ENCODE measurements at places on chromosomes 13 and 19. TPM values are rescaled to one million over a fixed set of nuclear protein-coding genes. Genes with fewer than 3 reads are reported as not detected.

The FGF14 gene
- 1.4 TPM for total RNA-seq

The ZNF285 gene
- total RNA-seq = 1.6 TPM

The ITM2B gene
- total RNA-seq = 429 TPM

The LRRC63 gene
- total RNA-seq = 0.41 TPM

The PDX1 gene
- not detected for total RNA-seq

The ZNF556 gene
- not detected for total RNA-seq

The TSHZ3 gene
- 5.7 TPM for total RNA-seq

The TLE6 gene
- total RNA-seq = 0.18 TPM

The GSX1 gene
- not detected for total RNA-seq

The MOB3A gene
- total RNA-seq = 7.4 TPM

The PTH2 gene
- not detected for total RNA-seq

The PGLYRP1 gene
- not detected for total RNA-seq

The C1QTNF9B gene
- total RNA-seq = not detected

The FFAR3 gene
- total RNA-seq = not detected

The HIPK4 gene
- not detected for total RNA-seq

The ZNF296 gene
- total RNA-seq = not detected

The LILRB4 gene
- total RNA-seq = not detected

The DUS3L gene
- total RNA-seq = 82.9 TPM

The GZMM gene
- total RNA-seq = not detected

The COMMD6 gene
- 126 TPM for total RNA-seq

The CERS1 gene
- total RNA-seq = 1.1 TPM

The KLK3 gene
- not detected for total RNA-seq

The ZNF585A gene
- 9.1 TPM for total RNA-seq

The FSD1 gene
- total RNA-seq = 7.5 TPM

The ZNF613 gene
- total RNA-seq = 7.8 TPM

The ITGBL1 gene
- total RNA-seq = 301 TPM

The SLC10A2 gene
- total RNA-seq = not detected

The ATP4B gene
- total RNA-seq = not detected

The KASH5 gene
- total RNA-seq = not detected

The DAND5 gene
- not detected for total RNA-seq

The SYNGR4 gene
- total RNA-seq = not detected

The IL12RB1 gene
- total RNA-seq = not detected

The TMEM86B gene
- 1.7 TPM for total RNA-seq

The CD33 gene
- total RNA-seq = not detected

The CYP4F2 gene
- not detected for total RNA-seq

The PAK4 gene
- total RNA-seq = 9.0 TPM

The KIR3DL2 gene
- total RNA-seq = not detected

The PRTN3 gene
- total RNA-seq = not detected

The ATP8A2 gene
- under 0.01 TPM for total RNA-seq

The TSSK6 gene
- total RNA-seq = 4.3 TPM

The APOE gene
- 1.6 TPM for total RNA-seq

The ACP5 gene
- 0.09 TPM for total RNA-seq

The TGFBR3L gene
- total RNA-seq = 0.99 TPM

The ZNF682 gene
- total RNA-seq = 2.8 TPM

The IGFL2 gene
- 0.09 TPM for total RNA-seq

The RPS15 gene
- 712 TPM for total RNA-seq

Data from fibroblast of the aortic adventitia (primary cell).